ENCODE measurements at places on chromosomes 2 and 18.

DNA sequence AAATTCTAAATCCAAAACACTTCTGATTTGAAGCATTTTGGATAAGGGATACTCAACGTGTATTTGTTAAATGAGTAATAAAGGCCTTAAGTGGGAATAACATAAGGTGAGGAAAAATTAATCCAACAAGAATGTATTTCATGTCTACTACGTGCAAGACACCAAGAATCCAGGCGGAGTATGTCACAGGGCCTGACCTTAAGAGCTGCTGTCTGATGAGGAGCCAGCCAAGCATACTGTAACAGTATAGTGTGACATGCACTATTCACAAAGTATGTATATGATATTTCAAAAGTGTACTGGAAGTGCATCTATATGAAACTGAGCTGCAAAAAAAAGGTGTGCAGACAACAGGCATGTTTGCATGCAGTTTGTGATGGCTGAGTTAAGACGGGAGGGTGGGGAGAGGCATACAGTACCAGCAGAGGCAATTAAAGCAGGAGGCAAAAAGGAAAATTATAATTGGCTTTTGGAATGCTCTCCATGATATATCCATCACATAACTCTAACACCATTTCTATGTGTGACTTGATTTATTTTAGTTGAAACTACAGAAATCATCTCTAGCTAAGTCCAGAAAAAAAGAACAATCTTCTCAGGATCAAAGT, 18.2 kb downstream of the IWS1 start:
- DNase-seq = no peak

GRCh38 chr18:36559149-36559857, 261.8 kb downstream of the FHOD3 start:
- no peak for DNase-seq

GRCh38 chr2:18440141-18440661, 120.3 kb downstream of the RDH14 start:
- DNase-seq = no peak

DNA sequence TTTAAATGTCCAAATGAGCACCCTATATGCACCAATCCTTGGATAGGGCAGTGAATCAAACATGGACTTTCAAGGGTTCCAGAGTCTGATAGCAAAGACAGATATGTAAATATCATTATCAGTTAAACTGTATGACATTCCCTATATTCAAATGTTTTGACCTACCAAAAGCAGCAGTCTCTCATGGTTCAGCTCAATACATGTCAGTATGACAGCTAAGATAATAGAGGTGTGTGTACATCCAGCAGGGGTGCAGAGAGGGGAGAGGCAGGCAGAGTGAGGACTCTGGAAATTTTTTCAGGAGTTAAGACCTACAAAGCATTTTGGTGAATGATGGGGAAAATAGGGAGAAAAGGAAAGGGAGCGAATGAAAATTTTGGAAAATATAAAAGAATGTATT, 106.3 kb downstream of the MYO3B start:
- DNase-seq = no peak

GRCh38 chr2:31187166-31187565, 30.1 kb downstream of the CAPN14 start:
- no peak for DNase-seq

GRCh38 chr2:182887093-182887492, 20.7 kb upstream of the FRZB start:
- DNase-seq = no peak

DNA sequence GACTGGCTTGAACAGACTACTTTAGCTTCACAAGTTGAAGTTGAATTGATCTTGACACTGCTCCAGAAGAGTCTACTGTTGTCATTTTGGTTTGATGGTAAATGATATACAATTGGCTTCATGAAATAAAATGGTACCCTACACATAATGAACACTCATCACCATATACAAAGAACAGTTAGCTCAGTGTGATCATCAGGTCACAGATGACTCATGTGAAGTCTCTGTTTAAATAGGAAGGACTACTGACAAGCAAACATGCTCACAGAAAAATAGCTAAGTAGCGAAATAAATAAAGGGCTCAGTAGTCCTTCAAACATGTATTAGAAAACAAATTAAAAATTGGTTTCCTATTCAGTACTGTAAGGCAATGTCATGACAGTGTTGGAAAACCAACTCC, 96.2 kb downstream of the MEIS1 start:
- no peak for DNase-seq

GRCh38 chr2:161245671-161246070, 62.6 kb upstream of the PSMD14 start:
- DNase-seq = no peak

DNA sequence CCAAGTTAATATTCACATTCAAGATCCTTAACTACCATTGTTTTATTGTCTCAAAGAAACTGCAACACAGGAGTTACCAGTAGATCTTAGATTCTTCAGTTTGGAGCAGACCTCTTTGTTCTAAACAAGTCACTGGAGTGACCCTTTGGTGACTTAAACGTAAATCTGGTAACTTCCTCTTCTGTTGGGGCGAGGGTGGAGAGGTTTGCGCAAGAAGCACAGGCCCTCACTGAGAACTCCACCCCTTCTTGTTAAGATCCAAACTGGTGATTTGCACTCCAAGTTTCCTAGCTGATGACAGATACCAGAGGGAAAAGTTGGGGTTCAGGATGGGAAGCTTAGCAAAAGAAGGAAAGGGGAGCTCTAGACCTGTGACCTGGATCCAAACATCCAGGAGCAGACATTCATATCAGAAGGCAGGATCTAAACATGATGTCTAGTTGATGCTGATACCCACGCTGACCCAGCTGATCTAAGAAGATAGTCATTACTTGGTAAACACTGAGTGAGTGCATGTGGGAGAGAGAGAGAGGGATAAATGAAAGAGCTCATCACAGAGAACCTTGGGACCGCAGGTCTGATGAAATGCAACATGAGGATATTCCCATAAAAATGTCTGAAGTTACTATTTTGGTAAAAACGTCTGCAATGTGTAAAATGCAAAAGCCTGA, 256.0 kb downstream of the CDH20 start:
- no peak for DNase-seq

- DNase-seq = no peak
These were observed 88.9 kb downstream of the ITGA4 start for GRCh38 chr2:181546086-181546485.

DNA sequence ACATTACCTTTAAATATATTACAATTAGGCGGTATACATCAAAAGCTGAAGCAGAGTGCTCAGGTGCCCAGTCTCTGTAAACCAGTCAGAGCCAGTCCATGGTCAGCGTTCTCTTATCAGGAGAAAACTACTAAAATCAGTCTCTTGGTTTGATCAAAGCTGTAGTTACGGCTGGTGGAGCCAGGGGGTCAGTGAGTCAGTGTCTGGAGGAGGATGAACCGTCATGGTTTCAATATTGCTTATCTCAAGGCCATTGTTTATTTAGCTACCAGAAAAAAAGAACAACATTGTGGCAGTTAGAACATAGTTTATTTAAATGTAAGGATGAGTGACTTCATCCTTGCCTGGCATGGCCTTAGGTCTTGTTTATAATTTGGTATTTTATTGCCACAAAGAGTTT, 71.3 kb upstream of the NYAP2 start:
- DNase-seq = no peak

- DNase-seq = peak; percentile 59
These were observed 99.1 kb downstream of the ALPK2 start for GRCh38 chr18:58529714-58530354.

- no peak for DNase-seq
These were observed 50.3 kb upstream of the APCDD1 start for GRCh38 chr18:10404168-10404567.

DNA sequence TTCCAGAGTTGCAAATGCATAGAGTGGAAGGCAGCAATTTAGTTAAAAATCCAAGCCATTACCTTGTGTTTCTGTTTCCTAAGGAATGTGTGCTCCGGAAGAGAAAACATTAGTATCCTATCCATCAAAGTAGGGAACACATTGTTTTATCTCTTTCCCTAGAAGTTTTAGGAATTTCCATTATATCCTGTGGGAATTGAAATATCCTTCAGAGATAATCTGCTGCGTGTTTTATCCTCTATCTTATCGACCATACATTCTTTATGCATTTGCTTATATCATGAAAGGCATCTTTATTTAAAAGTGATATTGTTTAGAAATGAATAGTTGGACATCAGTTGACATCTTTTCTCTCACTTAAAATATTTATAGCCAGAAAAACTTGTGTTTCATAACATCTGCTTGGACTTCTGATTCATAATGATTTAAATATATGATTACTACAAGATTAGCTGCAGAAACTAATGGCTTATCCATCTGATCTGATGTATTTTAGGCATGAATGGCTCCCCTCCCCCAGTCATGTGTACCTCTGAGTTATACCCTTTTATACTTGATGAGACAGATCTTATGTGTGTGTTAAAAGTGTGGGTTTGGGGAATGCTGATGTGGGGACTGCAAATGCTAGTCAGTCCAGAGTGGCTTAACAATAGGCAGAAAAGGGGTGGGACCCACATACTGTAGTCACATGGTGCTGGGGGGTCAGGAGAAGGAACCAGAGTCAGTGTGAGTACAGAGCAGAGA, 136.2 kb upstream of the ARHGAP28 start:
- DNase-seq = no peak

- no peak for DNase-seq
These were observed 90.6 kb upstream of the ANKRD30BL start for GRCh38 chr2:132252191-132252893.

DNA sequence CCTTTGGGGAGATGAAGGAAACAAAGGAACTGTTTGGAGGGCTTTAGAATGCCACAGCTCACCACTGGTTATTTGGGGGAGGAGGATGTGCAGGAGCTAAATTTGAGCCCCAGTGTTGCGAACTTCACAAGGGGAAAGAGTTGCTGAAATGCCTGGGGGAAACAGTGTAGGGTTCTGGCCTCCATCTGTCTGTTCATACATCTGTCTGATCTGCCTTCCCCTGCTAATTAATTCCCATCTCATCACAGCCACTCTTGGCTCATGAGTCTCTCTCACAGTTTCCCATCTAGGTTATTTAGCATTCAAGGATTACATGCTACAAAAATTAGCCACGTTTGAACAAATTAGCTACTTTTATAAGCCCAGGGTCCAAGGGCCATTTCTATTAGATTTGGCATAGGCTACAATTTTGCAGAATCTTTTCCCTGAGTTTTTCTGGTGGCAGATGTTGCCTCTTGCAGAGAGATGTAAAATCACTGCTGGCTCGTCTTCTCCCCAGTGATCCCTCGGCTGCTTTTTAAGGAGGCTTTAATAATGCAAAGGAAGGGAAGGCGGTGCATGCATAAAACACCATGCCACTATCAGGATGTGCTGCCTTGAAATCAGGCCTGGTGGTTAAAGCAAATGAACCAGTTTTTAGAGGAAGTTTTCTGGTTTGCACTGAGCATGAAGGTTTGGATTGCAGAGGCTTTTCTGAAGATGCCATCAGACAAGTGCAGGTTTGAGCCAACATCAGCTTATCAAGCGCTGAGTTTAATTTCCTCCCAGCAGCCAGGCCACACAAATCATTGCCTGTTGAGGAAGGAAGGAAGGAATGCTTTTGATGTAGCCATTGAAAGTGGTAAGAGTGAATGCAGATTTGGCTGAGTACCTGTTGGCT, 35.0 kb downstream of the ADD2 start:
- no peak for DNase-seq

- DNase-seq = no peak
These were observed 19.1 kb upstream of the MC4R start for GRCh38 chr18:60391571-60392226.

- DNase-seq = no peak
These were observed 39.3 kb downstream of the MOGAT1 start for GRCh38 chr2:222710736-222711135.

- DNase-seq = no peak
These were observed 58.0 kb upstream of the SLC14A2 start for GRCh38 chr18:45557287-45557686.

GRCh38 chr2:27007416-27008374, 25.1 kb upstream of the TMEM214 start:
- no peak for DNase-seq

- DNase-seq = no peak
These were observed 86.6 kb downstream of the VWC2L start for GRCh38 chr2:214497489-214497888.

GRCh38 chr18:22691946-22692710, 241.0 kb upstream of the RBBP8 start:
- no peak for DNase-seq

DNA sequence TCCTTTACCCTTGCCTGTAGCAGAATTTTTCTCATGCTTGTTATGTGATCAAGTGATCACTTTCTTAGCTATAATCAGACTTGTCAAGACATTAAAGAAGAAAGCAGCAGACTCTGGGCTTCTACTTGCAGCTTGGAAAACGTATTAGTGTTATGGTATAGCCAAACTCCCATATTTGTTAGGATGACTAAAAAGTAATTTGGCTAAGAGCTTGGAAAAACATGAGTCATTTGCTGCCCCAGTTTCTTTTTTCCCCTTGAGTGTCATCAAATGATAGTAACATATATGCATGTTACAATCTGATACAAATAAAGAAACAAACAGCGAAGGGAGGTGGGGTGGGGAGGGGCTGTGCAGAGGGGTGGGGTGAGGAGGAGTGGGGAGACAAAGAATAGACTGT, 155.5 kb downstream of the IKZF2 start:
- DNase-seq = no peak

Data from stimulated activated naive B cell treated with anti-CD40 and anti-IgM and Interleukin-4, amounts not matched to agents 10 μg/mL and 1 μg/mL and 100 μg/mL, for 72 hours (primary cell).